ENCODE measurements at places on chromosomes 12 and 14.

- no peak for DNase-seq
Observed at GRCh38 chr14:61154641-61155040, 126.5 kb downstream of the TMEM30B start.

DNA sequence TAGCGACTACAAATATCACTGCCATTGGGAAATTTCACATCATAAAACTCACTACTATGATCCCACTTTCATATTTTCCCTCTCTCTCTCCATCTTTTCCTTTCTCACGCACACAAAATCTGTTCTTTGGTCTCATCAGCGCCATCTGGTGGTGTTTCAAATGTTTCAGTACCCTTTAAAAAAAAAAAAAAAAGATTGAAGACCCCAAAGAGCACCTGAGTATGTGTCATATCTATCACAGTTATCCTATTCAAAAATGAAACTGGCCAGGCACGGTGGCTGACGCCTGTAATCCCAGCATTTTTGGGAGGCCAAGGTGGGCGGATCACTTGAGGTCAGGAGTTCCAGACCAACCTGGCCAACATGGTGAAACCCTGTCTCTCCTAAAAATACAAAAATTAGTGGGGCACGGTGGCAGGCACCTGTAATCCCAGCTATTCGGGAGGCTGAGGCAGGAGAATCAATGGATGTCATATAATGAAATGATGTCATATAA is 72.4 kb downstream of the TTC9 start:
- peak; percentile 57 for DNase-seq

DNA sequence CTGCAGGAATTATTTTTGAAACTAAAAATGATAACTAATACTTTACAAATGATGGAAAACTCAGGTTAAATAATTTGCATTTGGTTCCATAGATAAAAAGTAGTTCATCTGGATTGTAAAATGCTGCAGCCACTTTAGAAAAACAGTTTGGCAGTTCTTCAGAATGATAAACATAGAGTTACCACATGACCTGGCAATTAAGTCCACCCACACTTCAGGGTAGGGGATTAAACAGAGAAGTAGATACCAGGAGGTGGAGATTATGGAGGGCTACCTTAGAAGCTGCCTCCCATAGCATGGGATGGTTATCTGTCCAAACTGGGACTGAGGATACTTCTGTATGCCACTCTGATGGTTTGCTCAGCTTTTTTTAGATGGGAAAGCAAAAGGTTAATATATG is 22.2 kb downstream of the ARF6 start:
- no peak for DNase-seq

DNA sequence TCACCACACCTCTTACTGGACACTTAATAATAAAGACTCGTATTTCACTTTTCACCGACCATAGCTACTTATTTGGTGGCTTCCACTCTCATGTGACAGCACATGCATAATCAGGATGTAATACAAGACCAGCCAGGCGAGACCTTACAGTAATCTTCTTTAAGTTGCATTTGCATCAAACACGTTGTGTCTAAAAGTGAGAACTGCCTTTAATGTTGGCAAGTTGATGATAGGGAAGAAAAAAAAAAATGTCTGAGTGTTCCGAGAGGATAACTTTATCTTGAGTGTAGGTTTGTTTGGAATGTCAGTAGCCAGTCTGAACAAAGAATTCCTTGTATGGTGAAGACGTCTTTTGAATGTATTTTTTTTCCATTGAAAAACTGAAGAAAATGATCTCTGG is 440.4 kb downstream of the ADAMTS20 start:
- no peak for DNase-seq

DNA sequence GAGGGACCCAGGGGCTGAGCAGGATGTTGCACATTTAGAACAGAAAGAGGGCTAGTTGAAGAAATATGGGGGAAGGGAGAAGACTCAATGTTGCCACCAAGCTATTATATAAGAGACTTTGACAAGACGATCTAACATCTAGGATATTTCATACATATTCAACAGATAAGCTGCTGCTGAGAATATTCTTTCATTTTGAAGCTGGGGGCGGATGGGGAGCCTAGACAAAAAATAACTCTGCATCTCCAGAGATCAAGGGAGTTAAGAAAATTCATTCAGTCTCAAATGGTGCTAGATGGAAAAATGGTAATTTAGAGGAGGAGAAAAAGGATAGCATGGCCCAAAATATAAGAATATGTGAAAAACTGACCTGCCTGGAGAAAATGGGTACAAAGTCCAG is 415.6 kb downstream of the MDGA2 start:
- DNase-seq = no peak

DNA sequence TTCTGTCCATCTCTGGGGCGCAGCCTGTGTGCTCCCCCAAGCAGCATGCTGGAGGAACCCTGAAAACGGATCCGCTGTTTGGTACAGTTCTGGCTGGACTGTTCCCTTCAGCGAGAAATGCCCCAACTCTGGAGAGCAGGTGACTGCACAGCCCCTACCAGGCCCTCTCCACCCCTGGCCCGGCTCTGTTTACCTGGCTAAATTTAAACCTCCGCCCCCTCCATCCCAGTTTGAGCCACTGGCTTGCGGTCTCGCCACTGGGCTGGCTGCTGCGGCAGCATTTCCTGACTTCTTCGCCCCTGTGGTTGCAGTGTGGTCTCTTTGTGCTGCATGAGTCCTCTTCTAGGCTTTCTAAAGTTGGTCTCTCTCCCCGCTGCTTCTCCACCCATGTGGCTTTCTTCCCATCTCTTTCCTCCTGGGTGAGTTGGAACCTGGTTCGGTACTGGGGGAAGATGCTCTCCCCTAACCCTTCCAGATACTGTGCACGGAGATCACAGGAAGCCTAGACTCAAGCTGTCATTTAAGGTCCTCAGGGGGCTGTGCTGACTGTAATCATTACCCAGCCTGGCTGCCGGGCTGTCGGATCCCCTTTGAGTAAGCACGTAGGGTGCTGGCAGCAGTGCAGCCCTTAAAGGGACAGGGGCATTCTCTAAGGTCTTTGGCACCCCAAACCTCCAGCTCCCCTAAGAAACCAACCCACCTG is 60.6 kb downstream of the FBXL14 start:
- DNase-seq = no peak
